ENCODE measurements at places on chromosomes 5 and 9.

DNA sequence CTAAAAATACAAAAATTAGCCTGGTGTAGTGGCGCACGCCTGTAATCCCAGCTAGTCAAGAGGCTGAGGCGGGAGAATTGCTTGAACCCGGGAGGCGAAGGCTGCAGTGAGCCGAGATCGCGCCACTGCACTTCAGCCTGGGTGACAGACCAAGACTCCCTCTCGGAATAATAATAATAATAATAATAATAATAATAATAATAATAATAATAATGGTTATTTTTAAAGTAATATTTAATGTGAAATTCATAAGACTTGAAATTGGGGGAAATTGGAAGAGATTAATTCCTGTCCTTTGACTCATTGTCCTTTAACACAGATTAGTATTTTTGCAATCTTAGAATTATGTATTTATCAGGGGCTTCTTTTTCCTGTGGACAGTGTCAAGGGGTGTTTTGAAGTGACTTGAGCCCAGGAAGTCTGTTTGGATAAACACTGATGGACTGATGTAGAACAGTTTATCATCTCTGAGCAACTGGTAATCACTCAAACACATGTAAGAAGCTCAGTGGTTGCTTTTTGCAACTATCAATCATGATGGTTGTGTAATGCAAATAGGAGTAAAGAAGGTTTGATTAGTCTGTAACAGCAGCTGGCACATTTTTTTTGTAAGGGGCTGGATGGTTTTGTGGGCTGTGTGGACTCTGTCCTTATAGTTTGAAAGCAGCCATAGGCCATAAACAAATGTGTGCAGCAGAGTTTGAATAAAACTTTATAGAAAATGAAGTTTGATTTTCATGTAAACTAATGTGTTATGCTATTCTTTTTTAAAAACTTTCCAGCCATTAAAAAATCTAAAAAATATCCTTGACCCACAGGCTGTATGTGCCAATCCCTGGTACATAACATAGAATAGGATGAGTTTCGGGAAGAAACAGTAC, 93.5 kb downstream of the F2RL2 start:
- DNase-seq, result no peak

GRCh38 chr5:104942735-104943134, 1380.1 kb upstream of the NUDT12 start:
- DNase-seq, result no peak

- no peak for DNase-seq
Observed at GRCh38 chr9:16412740-16413139, 457.7 kb downstream of the BNC2 start.

GRCh38 chr5:151340004-151340403, 7.4 kb downstream of the SLC36A2 start:
- DNase-seq, result no peak

DNA sequence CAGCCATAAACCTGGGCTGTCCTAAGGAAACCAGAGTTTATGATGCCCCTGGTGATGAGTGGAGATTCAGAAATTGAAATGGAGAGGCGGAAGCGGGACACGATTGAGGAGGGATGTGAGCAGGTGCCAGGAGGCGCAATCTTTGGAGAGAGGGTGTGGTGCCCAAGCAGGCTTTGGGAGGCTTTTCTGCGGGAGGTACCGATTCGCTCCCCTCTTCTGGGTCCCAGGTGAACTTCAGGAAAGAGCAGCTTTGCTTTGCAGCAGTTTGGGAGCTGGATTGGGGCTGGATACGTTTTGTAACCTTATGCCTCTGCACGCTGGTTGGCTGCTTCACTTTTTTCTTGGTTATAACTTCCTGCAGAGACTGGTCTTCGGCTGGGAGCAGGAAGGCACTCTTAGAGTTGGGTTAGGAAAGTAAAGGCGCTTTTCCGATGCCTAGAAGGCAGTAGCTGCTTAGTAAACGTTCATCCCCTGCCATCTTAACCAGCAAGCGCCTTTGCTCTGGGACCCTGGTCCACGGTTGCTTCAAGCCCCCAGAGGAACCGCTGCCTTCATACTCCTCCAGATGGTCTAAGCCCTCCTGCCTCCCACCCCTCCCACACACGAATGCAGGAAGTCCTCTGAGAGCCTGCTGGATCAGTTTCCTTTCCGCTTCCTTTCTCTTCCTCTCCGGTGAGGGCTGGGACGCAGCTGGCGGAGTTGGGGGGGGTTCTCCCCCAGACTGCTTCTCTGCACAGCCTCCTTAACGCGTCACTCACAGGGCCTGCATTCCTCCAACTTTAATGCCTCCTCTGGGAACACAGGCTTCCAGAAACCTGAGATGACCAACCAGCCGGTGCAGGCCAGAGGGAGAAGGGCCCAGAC, 15.2 kb upstream of the NEK6 start:
- no peak for DNase-seq

DNA sequence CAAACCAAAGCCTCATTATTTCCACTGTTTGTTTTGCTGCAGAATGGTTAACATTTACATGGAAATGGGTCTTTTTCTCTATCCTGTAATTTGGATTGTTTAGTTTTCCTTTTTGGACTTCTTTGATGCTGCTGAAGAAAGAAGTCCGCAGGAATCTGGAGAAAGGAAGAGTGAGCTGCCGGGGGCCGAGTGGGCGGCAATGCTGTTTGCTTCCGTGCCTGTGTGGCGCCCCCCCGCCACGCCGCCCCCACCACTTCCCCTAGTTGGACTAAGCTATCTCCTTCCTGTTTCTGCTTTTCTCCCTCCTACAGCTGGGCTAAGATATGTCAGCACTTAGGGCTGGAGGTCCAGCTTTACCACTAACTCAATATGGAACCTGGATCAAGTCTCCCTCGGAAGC, 39.7 kb downstream of the ACTL7B start:
- DNase-seq, result no peak

DNA sequence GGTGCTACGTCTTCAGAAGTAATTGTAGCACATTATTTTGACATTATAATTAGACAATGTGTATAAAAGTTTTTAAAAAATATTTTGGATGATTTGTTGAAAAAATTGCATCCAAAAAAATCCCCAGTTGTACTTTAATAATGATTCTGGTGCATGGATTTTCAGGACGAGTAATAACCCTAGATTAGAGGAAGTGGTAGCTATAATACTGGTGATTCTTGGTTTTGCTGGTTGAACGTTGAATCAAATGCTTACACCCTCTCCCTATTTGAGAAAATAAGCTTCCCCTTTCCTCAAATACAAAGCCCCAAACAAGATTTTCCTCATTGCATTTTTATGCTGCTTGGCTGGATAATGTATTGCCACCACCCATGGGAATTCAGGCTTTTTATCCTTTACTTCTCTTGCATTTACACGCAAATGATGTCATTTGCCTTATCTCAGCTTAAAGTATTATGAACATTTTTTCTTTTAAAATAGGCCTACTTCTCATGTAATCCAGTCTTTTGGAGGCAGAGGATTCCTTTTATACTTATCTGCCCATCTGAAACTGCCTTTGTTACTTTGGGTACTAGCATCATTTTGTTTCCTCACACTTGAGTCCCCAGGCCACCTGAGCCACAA, 86.3 kb downstream of the UBE2R2 start:
- DNase-seq, result no peak

Data from activated T-helper 1 cell treated with anti-CD3 and anti-CD28 coated beads, Interleukin-2, amount 50 U/mL, for 16 hours (primary cell).